Progenitor cell of endocrine pancreas (in vitro differentiated cells): ENCODE measurements at places on chromosomes 4 and X.

DNA sequence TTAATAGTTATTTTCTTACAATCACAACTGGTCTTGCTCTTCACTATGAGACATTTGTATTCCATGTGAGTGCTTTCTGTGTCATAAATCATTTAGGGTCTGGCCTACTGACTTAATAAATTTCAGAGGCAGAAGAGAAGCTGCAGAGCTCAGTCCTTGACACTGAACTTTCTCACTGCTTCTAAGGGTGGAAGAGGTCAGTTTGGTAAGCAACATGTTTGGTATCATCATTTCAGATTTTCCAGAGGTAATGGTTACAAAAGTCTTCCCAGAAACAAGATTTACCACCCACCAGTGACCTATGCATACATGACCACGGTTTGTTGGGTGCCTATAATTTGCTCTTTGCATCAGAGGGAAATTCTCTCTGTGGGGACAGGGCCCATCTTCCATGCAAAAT is 148.6 kb downstream of the NR3C2 start:
- no peak for DNase-seq

GRCh38 chr4:45713996-45714395 is 409.9 kb downstream of the GABRG1 start:
- no peak for DNase-seq

DNA sequence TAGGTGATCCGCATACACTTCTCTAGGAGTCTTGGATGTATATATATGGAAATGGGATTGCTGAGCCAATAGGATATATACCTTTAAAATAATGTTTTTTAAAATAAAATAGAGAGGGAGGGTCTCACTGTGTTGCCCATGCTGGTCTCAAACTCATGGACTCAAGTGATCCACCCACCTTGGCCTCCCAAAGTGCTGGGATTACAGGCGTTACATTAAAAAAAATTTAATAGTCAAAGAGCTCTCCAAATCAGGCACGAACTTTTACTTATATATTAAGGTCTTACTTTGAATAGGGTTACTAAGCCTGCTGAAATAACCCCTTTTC is 109.0 kb downstream of the GNL3L start:
- no peak for DNase-seq

GRCh38 chr4:52743444-52744019 is 7.7 kb downstream of the ERVMER34-1 start:
- no peak for DNase-seq

DNA sequence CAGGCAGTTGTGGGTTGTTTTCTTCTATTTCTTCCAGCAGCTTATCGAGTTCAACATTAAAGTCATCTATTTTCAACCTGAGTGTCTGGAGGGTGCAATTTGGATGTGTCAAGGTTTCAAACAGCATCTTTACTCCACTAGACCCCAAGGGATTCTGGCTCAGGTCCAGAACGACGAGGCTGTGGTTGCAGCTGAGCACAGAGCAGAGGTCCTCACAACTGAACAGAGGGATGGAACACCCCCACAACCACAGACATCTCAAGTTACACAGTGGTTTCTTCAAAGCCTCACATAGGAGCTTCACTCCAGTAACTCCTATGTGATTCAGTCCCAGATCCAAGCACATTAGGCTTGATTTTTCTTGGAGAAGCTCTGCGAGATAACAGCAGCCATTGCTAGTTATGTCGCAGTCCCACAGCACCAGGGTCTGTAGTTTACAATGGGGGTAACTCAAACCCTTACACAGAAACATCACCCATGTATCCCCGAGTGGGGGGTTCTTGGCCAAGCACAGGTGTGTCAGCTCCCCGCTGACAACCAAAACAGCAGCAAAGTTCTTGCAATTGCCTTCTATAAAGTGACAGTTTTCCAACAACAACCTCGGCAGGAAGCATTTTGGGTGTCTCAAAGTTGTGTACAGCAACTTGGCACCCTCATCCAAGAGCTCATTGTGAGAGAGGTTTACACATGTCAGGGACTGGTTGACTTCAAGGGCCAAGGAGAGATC is 2.8 kb downstream of the NLRP2B start:
- DNase-seq, result no peak

DNA sequence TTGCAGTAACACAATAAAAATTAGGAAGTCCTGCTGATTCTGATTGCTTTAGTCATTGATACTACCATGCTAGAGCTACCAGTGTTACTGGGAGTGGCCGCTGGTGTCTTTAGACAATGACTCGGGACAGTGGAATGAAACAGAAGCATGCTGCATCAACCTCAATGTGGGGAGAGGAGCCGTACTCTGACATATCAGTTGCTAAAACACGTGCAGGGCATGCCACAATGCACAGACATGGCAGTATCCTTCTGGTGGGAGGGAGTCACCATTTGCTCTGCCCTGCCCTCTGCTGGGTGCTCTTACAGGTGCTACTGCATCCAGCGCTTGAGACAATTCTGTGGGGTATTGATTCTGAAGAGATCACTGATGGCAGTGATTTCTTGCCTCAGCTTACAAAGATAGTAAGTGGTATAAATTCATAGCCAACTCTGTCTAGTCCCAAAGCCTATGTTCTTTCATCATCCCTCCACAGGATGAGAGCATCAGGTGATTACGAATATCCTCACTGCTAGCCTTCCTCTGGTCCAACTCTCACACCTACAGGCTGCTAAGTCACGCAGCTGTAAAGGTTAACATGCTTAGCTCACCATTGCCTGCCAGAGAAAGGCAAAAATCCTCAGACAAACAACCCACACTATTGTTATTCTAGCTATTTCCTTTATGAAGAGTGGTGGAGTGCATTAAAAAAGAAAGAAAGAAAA is 43.7 kb downstream of the NSG1 start:
- no peak for DNase-seq

DNA sequence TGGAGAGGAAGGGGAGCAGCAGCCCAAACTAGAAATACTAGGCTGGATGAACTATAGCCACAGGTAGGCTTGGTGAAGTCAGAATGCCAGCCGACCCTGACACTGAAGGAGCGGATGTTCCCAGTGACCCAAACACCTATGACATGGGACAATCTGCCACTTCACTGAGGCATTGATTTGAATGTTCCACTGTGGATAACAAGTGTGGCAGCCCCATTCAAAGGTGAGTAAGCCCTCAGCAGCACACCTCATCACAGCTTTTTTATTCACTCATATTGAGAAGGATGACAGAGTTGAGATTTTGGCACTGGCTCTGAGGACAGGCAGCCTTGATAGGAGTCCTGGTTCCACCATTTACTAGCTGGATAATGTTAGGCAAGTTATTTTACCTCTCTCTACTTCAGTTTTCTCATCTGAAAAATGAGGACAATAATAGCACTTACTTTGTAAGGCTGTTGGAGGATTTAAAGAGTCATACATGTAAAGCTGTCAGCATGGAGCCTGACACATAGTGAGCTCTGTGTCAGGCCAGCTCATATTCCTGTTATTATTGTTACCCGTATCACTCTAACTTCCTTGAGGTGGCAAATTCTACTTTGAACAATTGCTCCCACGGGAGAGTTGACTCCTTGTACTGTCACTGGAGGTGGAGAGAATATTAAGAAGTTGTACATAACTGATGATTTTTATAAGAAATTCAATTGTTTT is 114.6 kb downstream of the RASL11B start:
- no peak for DNase-seq

DNA sequence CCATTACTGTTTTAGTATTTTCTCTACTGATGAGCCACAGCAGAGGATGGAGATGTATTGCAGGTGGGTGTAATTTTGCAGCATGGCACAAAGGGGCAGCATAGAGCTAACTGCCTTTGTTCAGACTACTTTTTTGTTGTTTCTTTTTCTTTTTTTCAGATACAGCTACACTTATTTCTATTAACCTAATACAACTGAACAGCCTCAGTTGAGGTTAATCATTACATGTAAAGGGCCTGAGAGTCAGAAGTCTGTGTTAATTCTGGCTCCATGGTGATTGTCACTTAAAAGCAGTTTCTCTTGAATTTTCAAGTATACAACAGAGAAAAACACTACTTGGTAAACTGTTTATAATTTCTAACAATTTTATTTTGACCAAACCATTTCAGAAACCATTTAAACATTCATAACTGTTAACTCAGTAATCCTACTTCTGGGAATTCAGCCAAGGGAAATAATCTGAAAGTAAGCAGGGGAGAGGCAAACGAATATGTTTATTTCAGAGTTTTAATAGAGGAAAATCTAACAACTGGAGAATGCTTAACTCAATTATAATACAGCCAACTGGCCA is 13.9 kb upstream of the PPEF2 start:
- no peak for DNase-seq

DNA sequence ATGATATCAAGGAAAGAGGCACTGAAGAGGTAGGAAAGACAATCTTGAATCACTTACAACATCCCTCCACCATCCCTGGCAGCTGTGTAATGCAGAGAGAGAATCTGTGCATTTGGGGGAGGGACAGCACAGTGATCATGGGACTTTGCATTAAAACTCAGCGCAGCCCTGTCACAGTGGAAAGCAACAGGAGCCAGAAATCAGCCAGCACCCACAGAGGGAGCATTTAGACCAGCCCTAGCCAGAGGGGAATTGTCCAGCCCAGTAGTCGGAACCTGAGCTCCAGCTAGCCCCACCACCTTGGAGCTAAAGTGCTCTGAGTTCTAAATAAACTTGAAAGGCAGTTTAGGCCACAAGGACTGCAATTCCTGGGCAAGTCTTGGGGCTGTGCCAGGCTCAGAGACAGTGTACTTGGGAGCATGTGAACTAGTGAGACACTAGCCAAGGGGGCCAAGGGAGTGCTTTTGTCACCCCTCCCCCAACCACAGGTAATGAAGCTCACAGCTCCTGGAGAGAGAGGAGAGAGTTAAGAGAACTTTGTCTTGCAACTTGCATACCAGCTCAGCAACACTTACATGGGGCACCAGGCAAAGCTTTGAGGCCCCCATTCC is 83.9 kb upstream of the FAM241A start:
- no peak for DNase-seq

GRCh38 chrX:22323541-22323940 is 50.8 kb downstream of the CBLL2 start:
- no peak for DNase-seq

- DNase-seq, result peak; percentile 56
Measured at GRCh38 chr4:138919094-138919936, 96.3 kb upstream of the NOCT start.

DNA sequence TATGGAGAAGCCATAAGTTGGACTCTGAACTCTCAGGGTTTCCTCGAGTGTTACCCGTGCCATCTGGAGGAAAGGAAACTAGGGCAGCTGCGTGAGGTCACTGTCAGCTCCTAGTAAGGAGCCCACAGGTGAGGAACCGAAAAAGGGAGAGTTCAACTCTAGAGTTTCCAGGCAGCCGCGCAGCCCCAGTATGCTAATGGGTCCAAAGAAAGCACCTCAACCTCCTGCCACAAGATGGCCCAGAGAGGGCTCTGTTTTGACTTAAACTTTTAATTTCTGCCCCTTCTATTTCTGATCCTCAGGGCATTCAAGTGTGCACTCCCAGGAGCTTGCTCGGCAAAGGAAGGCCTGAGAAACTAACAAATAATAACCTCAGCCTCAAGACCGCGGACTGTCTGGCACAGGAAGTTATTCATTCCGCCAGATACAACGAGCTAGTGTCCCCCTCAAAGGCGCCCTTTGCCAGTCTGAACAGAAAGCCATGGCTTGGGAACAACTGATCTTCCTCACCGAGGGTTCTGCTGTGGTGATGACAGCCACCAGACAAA is 13.9 kb downstream of the SCARB2 start:
- DNase-seq, result no peak
